Amniotic stem cell (primary cell): ENCODE measurements at places on chromosomes 2 and 18.

GRCh38 chr2:112867701-112868631 is 31.4 kb upstream of the IL1B start:
- no peak for DNase-seq

- DNase-seq: no peak
Observed at GRCh38 chr18:7658701-7659100, 91.6 kb downstream of the PTPRM start.

DNA sequence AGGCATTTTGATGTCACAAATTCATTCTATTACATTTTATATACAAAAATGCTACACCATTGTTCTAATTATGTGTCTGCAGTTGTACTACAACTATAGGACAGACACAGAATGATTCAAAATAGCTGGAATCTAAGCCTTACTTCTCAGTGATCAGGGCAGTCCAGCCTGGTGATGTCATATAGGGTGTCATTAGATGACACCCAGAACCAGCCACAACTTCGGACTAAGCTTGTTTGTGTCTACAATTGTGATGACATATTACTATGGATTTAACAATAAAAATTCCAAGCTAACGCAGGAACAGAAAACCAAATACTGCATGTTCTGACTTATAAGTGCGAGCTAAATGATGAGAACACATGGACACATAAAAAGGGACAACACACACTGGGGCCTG is 31.0 kb downstream of the M1AP start:
- DNase-seq: no peak

DNA sequence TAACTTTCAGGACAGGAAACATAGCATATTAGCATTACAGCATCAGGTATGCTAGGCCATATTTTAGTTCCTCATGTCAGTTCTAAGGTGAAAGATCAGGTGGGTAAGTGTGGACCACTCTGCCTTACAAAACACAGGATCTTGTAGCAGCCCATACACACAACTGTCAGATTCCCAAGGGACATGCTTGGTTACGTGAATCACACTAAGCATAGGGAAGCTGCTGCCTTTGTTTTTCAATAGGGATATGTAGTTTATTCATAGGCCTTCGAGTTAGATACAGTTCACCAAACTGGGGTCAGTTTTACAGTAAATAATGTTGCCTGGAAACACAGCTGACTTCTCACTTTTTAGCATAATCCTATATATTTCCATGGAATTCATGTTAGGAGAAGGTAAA is 116.1 kb upstream of the OTX1 start:
- DNase-seq: no peak

DNA sequence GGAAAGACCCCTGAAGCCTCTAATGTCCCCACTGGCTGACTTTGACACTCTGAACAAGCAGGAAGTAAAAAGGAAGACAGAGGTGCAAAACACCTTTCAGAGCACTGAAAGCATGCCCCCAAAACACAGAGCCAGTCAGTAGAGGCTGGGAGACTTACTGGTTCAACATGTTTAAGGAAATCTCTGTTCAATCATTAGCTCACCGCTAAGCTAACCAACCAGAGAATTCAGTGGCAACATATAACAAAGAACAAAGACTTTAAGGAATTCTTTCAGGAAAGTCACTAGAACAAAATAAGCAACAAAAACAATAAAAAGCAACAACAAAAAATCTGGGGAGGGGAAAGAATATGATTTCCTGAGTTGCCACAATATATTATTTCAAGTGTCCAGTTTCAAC is 24.1 kb upstream of the RNU4ATAC start:
- DNase-seq: no peak

DNA sequence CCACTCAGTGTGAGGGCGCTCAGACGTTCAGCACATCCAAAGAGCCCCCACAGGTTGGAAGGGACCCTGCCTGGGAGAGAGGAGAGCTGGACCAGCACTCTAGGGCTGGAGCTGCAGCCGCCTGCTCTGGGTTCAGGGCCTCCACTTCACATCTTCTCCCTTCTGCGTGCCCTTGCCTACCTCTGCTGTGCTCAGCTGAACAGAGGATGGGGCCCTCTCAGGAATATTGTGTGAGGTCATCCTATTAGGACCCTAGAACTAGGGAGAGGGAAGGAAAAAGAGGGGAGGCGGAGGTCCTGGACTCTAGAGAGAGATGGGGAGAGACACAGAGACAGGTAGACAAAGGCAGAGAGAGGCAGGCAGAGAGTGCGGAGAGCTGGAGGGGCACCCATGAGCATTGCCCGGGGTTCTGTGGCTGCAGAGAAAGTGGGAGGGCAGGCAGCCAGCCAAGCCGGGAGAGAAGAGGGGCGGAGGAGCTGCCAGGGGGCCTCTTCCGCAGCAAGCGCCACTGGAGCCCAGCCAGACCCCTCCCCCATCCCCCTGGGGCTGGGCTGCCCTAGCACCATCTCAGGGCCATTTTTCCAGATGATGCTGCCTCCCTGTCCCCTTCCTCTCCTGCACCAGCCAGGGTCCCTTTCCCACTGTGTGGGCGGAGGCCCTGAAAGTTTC is 8.3 kb upstream of the TNS1 start:
- DNase-seq: no peak

DNA sequence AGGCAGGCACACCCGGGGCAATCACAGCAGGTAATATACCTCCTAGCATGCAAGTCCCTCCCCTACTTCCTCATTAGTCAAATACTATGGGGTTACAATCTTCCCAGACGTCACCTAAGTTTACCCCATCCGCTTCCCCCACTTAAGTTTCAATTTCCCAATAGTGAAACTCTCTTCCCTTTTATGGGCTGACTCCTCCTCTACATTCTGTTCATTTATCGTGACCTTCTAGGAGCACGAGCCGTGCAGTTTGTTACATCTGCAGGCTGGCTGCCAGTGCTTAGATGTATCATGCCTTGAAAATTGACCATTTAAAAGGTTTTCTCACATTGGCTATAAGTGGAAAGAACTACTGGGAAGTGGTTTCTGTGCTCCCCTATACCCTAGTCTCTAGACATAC is 1357.8 kb upstream of the CRIM1 start:
- DNase-seq: no peak

GRCh38 chr2:26522325-26522724 is 44.4 kb upstream of the OTOF start:
- DNase-seq: no peak

DNA sequence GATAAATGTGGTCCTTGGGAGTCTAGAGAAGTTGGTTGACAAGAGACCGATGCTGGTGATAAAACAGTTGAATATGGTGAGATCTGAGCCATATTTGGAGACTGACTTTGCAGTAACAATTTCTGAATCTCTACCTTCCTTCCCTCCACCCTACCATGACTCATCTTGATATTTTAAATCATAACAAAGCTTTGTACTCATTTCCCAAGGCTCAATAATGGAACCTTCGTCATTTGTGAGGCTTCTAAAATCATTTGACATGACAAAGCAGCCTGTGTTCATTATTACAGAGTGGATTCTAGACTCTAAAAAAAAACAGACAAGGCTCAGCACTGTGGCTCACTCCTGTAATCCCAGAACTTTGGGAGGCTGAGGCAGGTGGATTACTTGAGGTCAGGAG is 38.5 kb upstream of the PDCL3 start:
- no peak for DNase-seq

DNA sequence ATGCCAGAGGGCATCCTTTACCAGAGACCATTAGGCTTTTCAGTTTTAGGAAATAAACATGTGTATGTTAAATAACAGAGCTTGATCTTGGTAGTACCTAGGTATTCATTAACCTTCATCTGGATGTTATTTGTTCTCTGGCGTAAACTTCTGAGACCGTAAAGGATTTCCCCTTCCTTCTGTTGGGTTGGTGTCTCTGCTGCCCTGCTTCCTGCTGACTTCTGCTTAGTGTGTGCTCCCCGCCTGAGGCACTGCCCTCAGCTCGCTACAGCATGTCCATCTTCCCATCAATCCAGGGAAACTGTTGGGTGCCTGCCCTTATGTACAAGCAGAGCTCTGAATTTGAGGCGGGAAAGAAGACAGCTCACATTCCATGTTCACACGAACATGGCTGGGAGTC is 177.9 kb downstream of the TPGS2 start:
- DNase-seq: no peak

DNA sequence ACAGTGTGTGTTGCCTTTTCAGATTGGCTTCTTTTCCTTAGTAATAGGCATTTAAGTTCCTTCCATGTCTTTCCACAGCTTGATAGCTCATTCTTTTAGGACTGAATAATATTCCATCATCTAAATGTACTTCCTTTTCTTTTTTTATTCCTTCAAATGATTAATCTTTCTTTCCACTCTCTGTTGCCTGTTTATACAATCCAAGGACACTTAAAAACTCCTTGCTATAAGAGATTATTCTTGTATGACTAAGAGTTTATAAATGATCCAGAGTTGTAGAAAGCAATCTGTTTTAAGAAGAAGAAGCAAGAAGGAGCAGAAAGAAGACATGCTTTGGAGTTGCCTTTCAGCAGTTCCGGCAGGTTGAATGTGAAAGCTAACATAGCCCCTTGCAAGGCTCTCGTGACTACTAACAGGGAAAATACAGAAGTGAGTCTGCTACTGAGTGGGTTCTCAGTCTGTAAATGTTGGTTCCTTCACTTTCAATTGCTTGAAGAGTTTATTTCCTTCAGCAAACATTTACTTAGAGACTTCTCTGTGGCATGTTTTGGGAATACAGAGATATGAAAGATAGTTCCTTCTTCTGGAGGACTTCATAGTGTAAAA is 123.0 kb downstream of the PMAIP1 start:
- no peak for DNase-seq

DNA sequence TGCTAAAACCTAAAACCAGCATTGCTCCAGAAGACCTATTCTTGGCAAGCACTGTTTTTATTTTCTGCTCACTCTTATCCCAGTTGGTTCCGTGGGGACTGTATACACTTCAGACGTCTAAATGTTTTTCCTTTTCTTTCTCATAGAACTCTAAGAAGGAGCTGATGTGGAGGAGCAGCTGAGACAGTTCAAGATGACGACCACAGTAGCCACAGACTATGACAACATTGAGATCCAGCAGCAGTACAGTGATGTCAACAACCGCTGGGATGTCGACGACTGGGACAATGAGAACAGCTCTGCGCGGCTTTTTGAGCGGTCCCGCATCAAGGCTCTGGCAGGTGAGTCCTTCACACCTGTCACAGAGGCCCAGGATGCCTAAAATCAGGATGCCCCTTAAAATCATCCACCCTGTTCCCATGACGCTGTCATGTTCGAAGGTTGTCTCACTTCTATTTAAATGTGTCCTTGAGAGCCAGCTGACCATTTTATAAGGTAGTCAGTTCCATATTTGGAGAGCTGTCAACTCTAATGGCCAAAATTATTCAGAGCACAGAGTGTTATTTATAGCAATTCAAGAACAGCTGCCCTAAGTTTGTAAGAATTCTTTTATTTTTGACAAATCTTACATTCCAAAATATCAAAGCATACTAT is 70.2 kb downstream of the SPTBN1 start:
- no peak for DNase-seq

DNA sequence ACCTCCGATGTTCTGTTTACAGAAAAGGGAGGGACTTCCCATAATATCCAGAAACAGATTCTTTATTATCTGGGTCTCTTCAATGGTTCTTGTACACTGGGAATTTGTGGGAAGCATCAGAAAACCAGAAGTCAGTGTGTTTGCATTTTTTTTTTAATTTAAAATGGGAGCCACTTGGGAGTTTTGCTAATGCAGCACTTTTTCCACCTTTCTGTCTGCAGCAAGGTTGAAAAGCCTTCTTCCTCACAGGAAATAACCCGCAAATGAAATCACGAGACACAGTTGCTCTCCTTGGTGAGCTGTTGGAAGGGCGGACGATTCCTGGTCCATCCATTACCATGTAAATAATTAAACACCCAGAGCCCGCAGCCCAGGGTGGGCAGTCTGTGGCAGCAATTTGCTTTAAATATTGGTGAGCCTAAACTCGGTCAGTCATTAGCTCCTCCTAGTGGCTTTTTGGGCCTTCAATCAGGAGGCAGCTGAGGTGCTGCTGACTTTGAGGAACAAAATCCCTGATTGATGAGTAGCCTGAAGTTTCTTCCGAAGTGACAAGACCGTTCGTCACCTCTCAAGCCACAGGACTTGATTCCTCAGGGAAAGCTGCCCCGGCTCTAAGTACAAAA is 471.5 kb downstream of the EPHA4 start:
- DNase-seq: no peak

DNA sequence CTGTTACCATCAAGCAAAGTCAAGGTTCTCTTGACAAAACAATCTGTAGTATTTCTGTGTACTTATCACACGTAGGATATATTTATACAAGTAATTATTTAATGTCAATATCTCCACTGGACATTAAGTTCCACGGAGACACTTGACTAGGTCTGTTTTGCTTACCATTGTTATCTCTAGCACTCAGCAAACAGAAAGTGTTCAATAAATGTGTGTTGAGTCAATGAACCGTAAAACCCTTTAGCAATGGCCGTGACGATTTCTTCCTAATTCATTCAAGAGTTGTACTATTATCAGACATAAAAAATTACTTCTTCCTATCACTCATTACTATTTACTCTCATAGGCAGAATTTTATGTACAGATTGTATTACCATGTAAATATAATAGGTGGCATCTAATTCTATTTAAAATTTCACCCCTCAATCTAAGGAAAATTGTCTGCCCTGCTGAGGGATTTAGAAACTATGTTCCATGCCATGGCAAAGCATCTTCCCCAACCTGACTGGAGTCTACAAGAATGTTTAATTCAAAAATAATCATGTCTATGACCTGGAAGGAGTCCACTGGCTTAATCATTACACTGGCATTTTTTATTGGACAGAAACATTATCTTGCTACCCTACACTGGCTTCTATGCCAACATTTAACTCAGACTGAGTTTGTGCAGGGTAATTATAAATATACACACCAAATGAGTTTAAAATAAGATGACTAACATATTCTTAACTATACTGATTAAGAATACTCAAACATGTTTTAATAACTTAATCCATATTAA is 301.9 kb downstream of the ZEB2 start:
- no peak for DNase-seq

DNA sequence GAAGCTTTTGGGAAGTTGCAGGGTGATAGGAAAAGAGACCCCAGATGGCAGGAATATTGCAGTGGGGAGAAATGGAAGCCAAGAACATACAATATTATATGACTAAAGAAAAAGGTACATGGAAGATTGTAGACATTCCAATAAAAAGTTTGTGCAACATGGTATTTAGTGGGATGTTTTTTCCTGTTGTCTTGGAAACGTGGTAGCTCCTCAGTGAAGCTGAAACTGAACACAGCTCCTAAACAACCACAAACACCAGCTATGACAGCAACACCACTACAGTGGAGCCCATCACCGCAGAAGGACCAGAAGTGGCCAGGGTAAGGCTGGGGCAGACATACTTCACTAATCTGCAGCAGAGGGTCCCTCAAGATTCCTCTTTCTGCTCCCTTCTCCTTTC is 246.8 kb downstream of the CDH20 start:
- no peak for DNase-seq

DNA sequence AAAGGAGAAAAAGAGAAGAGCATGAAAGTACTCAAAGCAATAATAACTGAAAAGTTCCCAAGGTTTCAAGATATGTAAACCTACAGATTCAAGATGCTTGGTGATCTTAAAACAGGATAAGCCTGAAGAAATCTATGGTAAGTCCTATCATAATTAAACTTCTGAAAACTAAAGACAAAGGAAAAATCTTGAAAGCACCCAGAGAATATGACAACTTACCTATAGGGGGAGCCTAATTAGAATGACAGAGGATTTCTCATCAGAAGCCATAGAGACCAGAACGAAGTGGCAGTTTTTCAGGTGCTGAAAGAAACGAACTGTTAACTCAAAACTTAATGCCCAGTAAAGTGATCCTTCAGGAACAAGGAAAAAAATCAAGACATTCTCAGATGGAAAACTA is 59.7 kb downstream of the XDH start:
- no peak for DNase-seq

GRCh38 chr2:5190023-5190422 is 502.2 kb upstream of the SOX11 start:
- no peak for DNase-seq
